ENCODE measurements at places on chromosomes 4 and X. TPM values are rescaled to one million over a fixed set of nuclear protein-coding genes. Genes with fewer than 3 reads are reported as not detected.
A peak's percentile ranks its signal among the peaks of the same experiment; 100 is the strongest.

DNA sequence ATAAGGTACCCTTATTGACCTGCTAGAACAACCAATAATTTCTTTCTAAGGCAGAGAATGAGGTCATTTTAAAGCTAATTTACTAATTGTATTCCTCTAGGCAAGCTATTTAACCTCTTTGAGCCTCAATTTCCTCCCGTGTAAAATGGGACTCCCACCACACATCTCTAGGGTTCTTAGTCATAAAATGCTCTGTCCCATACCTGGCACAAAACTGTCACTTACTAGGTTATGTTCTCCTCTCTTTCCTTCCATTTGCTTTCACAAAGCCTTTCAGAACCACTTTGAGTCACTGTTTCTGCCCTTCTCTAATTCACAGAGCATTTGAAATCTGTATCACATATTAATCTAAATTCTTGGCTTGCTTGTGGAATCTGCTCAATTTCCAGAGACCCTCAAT is 2.4 kb upstream of the GPR82 start:
- H3K27ac ChIP-seq = no peak overlapping the region
- no peaks in the 10 kb centered on the region for H3K27me3 ChIP-seq
- no peaks in the 10 kb centered on the region for H3K36me3 ChIP-seq
- DNase-seq = no peak
- peaks cover 55% of the 10 kb centered on the region for H3K4me1 ChIP-seq

DNA sequence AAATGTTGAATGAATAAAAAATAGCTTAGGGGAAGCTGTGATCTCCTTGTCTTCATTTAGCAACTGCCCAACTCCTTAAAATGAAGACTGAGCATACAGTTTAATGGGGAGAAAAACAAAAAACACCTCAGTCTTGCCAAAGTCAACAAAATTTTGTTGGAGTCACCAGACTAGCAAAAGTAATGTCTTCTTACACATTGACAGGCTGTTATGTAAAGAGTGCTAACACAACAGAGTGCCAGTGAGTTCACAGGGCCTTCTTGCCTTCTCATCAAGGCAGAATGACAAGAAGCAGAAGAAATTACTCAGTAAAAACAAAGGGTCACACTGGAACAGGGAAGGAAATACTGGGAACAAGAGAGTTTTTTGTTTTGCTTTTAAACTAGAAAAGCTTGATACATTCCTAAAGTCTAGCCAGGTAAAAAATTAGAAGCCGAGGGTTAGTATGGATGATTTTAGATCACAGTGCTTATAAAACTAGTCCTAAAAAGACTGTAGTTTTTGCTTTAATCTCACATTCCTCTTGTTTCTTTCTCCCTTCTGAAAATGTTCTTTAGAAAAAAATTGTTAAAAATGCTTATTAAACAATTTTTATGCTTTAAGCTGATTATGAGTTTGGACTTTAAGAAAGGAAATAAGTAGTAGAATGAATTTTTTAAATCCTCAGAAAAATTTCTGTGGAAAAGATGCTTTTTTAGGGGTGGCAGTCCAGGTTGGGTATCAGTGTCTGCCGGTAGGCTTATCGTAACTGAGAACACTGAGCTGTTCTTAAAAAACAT is 38.7 kb upstream of the FRAS1 start:
- peaks cover 3% of the 10 kb centered on the region for H3K27me3 ChIP-seq
- H3K27ac ChIP-seq = no peak overlapping the region
- H3K4me1 ChIP-seq = no peaks in the 10 kb centered on the region
- no peak overlapping the region for H3K4me3 ChIP-seq

- no peak overlapping the region for H3K4me3 ChIP-seq
- no peak for DNase-seq
- H3K27me3 ChIP-seq = no peaks in the 10 kb centered on the region
- no peaks in the 10 kb centered on the region for H3K36me3 ChIP-seq
- H3K27ac ChIP-seq = no peak overlapping the region
Measured at GRCh38 chrX:119455264-119455663, 13.0 kb upstream of the SLC25A5 start.

GRCh38 chr4:159143687-159144086 is 40.8 kb downstream of the RAPGEF2 start:
- H3K4me3 ChIP-seq = no peak overlapping the region
- no peak overlapping the region for H3K27ac ChIP-seq
- H3K36me3 ChIP-seq = no peaks in the 10 kb centered on the region
- no peaks in the 10 kb centered on the region for H3K27me3 ChIP-seq

GRCh38 chr4:76665153-76665552 is 230.1 kb downstream of the SHROOM3 start:
- no peak overlapping the region for H3K4me3 ChIP-seq
- no peaks in the 10 kb centered on the region for H3K27me3 ChIP-seq

- no peaks in the 10 kb centered on the region for H3K4me1 ChIP-seq
- no peak overlapping the region for H3K4me3 ChIP-seq
- H3K36me3 ChIP-seq = no peaks in the 10 kb centered on the region
Measured at GRCh38 chr4:11593576-11594116, 165.0 kb upstream of the HS3ST1 start.

DNA sequence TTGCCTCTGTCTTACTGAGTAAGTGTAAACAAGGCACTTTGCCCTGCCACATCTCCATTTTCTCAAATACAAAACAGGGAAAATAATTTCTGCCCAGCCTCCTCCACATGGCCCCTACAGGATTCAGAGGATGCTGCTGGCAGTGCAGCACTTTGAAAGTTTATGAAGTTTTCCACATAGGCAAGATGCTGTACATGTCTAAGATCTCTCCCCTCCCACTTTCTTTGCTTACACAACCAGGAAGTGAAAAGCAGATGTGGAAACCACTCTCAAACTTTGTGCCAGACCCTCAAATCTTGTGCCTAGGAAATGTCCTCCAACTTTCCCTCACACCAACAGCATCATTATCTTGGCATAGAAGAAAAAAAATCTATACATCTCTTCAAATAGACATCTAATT is 257.0 kb upstream of the LDB2 start:
- H3K27me3 ChIP-seq = no peaks in the 10 kb centered on the region
- no peak overlapping the region for H3K4me3 ChIP-seq
- H3K27ac ChIP-seq = no peak overlapping the region
- no peaks in the 10 kb centered on the region for H3K36me3 ChIP-seq

DNA sequence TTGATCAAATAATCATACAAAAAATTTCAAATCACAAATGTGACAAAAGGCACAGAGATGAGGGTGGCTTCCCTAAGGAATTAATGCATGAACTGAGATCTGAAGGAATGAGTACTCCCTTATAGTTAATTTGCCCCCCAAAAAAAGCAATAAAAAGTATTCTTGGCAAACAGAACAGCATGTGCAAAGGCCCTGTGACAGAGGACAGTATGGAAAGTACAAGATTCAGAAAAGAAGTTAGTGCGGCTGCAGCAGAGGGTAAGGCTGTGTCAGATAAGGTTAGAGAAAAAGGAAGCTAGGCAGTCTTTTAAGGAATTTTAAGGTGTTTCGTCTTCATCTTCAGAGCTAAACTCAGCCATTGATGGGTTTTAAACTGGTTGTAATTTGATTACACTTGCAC is 7.4 kb downstream of the DDX60L start:
- H3K27ac ChIP-seq = no peak overlapping the region
- no peaks in the 10 kb centered on the region for H3K4me1 ChIP-seq
- no peak for DNase-seq
- H3K4me3 ChIP-seq = no peak overlapping the region
- no peaks in the 10 kb centered on the region for H3K27me3 ChIP-seq

DNA sequence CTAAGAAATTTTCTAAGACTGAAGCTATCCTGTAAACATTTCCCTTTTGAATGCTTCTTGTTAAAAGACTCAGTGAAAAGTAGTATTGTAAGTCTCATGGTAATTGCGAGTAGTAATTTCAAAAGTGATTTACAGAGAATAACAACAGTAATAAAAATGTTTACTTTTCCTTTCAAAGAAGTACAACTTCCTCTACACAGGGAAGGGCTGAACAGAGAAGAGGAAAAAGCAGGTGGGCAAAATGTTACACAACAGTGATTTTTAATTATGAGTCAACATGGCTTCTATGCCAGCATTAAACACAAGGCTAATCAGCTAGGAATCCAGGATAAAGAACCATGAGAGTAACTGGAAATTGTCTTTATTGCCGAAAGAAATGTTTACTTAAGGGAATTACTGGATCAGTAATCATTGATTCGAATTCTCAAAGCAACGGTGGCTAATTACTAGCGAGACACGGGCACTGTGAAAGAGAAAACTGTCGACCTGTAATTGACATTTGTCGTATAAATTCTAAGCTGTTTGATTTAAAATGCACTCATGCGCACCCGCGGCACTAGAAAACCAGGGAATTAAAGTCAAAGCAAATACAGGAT is 15.4 kb downstream of the UTP3 start:
- peak; percentile 44 for DNase-seq
- H3K27ac ChIP-seq = peak overlapping the region; percentile 80
- H3K4me1 ChIP-seq = peaks cover 17% of the 10 kb centered on the region
- no peaks in the 10 kb centered on the region for H3K27me3 ChIP-seq
- H3K4me3 ChIP-seq = peak overlapping the region; percentile 77

DNA sequence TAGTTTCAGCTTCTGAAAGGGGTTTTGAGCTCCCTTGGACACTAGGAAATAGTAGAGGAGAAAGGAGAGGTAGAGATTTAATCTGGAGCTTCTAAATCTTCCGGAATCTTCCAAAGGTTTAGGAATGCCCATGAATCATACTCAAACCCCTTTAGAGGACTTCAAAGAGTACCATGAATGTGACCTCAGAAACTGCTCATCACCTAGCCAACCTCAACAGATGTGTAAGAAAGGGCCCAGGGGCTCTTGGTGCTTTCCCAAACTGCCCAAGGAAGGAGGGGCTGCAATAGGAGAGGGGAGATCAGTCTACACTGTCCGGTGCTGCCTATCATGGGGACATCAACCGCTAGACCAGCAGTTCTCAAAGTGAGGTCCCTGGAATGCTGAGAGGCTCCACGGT is 109.1 kb downstream of the RBM47 start:
- H3K4me1 ChIP-seq = peaks cover 11% of the 10 kb centered on the region
- DNase-seq = no peak
- no peak overlapping the region for H3K27ac ChIP-seq
- no peaks in the 10 kb centered on the region for H3K27me3 ChIP-seq

DNA sequence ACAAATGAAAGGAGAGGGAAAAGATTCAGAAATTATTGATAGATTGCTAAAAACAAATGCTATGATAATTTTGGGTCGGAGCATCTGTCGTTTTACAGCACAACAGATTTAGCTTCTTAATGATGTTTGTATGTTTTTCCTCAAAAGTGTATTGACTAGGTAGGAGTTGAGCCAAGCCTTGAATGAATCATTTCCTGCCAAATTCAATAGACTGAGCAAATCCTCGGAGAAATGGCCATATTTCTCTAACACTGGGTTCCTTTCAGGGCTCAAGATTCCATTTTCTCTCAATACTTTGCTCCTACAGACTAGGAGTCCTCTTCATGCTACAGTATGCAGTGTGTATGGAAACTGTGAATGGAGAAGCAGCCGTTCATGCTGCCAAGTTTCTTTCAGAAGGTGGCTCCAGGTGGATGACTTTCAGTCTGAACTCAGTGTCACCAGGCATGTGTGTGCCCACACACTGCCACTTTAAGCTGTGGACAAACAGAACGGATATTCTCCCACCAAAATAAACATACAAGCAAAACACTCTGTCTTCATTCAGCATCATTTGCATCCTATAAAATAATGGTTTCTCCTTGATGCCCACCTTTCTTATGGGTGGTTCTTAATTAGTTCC is 146.0 kb downstream of the TBL1X start:
- H3K27me3 ChIP-seq = no peaks in the 10 kb centered on the region

DNA sequence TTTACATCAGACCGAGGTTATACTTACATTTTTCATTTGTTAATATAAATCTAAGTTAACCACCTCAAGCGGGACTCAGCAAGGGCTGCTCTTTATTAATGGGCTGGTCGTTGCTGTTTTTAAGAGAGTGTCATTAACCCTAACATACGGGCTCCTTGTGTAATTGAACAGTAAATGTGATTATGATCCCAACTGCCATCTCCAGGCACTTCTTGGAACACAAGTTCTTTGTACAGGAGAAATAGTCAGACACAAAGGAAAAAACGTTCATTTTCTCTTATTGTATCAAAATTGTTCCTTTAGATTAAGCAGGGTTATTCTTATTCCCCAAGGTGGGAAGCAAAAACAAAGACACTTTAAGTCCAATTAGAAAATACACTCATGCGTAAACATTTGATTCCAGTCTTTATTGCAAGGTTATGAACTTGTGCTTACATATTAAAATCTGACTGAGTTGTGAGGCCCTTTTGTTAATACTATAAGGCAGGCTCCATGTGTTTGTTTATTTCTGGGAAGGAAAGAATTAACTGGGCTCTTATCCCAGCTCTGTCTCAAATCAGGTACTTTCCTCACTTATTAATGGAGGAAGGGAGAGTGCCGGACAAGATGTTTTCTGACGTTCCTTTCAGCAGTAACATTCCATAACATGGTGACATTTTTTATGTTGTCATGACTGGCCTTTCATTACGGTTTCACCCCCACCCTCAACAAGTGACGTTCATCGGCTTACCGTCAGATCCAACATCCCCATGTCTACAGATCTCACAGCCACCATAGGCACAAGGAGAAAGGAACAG is 95.9 kb downstream of the RASL11B start:
- H3K36me3 ChIP-seq = no peaks in the 10 kb centered on the region
- no peak overlapping the region for H3K27ac ChIP-seq
- H3K27me3 ChIP-seq = no peaks in the 10 kb centered on the region
- no peak for DNase-seq

DNA sequence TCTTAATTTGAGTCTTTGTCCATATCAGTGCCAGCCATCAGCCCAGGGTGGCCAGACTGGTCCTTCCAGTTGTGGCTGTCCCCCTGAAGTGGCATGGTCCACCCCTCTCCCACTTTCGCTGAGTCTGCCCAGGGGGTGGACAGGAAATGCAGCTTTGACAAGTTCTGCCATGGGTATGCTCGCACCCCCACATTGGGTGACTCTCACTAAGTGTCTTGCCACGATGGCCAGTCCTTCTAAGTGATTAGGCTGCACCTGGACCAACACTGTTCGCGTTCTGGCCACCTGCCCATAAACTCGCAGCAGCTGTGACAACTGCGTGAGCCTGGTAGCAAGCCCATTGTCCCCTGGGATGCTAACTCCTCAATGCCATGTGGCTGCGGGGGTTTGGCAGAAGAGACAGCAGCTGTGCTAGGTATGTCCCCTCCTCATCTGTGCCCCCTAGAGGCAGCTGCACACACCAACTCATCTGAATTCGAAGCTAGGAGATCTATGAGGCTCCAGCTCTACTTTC is 10.0 kb upstream of the LNX1 start:
- no peak overlapping the region for H3K4me3 ChIP-seq
- peak; percentile 12 for DNase-seq
- H3K27me3 ChIP-seq = no peaks in the 10 kb centered on the region
- H3K4me1 ChIP-seq = no peaks in the 10 kb centered on the region
- no peaks in the 10 kb centered on the region for H3K36me3 ChIP-seq

The CLIC2 gene
- total RNA-seq = 0.15 TPM

The PGAM4 gene
- not detected for total RNA-seq

The PPBP gene
- total RNA-seq = not detected

The KLF8 gene
- total RNA-seq = 42.7 TPM

The SFRP2 gene
- total RNA-seq = not detected

The VGLL1 gene
- total RNA-seq = not detected

The TMPRSS11F gene
- not detected for total RNA-seq

Data from B cell (primary cell).